ENCODE measurements at places on chromosomes 2 and 18. TPM values are rescaled to one million over a fixed set of nuclear protein-coding genes. Genes with fewer than 3 reads are reported as not detected.
A peak's percentile ranks its signal among the peaks of the same experiment; 100 is the strongest.

Gene GCKR
- total RNA-seq, result 0.59 TPM

Gene UGT1A1
- not detected for total RNA-seq

Gene PLCD4
- total RNA-seq, result 90.2 TPM

Gene ZBTB7C
- total RNA-seq, result 0.67 TPM

Gene DSG4
- total RNA-seq, result not detected

Gene MYO1B
- total RNA-seq, result 81.0 TPM

Gene RTP5
- total RNA-seq, result not detected

Gene STARD6
- total RNA-seq, result 0.54 TPM

Gene CRACDL
- 3.3 TPM for total RNA-seq

Gene SLC4A5
- total RNA-seq, result 4.2 TPM

DNA sequence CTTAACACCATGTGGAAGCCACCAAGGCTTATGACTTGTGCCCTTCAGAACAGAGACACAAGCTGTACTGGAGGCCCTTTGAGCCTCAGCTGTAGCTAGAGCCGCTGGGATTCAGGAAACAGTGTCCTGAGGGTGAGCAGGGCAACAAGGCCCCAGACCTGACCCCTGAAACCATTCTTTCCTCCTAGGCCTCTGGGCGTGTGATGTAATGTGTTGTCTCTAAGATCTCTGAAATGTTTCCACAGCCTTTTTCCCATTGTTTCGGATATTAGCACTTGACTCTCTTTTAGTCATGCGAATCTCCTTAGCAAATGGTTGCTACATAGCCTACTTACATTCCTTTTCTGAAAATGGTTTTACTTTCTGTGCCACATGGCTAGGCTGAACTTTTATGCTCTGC is 114.9 kb downstream of the CD8B2 start:
- DNase-seq, result no peak

DNA sequence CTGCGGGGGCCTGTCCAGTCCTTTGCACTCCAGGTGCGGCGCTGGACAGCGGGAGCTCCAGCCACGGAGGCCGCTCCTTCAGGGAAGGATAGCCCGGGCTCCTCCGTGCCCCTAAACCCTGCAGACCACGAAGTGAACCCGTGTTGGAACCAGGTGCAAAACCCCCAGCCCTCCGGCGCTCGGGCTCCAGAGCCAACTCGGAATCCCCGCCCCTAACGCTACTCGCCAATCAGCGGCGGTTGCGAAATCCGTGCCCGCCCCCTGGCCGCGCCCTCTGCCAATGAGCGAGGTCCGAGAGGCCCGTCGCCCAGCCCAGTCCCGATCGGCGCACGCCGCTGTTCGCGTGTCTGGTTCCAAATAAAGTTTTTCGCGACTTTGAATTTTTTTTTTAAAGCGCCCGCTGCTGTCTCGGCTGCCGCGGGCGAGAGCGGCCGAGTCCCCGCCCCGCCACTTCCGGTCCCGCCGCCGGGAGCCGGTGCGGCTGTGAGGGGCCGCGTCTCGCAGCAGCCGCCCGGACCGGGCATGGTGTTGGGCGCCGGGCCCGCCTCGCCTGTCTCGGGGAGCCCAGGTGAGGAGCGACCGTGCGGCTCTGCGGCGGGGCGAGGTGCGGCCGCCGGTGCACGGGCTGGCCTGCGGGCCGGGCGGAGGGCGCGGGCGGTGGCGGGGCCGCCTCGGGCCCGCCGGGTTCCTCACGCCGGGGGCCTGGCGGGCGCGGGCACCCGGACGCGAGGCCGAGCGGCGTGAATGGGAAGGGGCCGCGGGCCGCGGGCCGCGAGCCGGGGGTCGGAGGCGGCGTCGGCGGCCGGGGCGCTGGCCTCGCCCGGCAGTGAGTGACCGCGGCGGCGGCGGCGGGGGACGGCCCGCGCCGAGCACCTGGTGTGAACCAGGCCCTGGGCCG is at the start of gene UBE2F:
Gene UBE2F (plus strand): TSS at position 450 of the 898 bp plus-strand sequence. CDS start 6,094 bp downstream, outside the sequence.
- peak; percentile 98 for DNase-seq

DNA sequence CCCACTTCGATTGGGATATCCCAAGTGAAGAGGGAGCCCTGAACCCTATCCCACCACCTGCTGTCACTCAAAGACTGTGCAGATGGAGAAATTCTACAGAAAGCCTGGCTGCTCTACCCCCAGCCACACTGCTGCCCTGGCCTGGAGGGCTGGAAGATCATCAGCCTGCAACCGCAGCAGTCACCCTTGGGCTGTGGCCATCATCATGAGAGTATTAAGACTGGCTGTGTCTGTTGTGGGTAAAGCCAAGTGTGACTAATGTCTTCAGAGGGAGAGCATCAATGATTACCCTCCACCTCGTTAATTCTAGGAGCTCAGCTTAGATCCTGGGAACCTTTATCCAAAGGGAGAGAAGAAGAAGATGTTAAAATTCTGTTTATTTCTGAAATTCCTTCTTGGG is 221.5 kb downstream of the TFCP2L1 start:
- DNase-seq, result no peak

DNA sequence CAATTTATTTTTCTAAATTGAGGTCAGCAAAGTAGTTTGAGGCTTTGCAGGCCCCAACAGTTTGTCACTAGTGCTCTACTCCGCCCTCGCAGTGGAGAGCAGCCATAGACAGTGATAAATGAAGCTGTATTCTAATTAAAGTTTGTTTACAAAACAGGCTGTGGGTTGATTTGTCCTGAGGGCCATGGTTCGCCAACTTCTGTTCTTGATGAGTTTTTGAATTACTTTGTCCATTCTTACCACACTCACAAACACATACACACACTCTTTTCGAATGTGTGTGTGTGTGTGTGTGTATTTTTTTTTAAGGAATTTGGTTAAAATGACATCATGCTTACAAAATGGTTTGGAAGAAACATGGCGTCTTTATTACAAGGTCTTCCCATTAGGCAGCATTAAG is 68.6 kb downstream of the MTCL1 start:
- DNase-seq, result no peak

GRCh38 chr2:233164128-233164635 is 87.3 kb upstream of the ATG16L1 start:
- no peak for DNase-seq

DNA sequence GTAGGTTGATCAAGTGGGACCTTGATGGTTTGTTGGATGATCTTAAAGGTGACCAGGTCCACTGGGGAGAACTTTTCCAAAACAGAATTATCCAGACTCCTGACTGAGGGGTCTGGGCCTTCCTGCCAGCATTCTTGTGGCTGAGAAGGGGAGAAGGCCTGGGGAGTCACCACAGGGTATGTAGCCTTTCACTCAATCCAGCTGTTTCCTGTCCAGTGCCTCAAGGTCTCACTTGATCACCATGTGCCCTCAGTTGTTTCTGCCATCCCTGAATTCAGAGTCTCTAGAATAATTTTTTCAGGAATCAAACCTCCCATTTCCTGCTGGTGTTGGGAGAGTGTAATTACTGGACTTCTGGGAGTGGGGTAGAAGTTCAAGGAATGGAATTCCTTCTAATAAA is 54.4 kb upstream of the TANC1 start:
- DNase-seq, result no peak

- no peak for DNase-seq
Observed at GRCh38 chr2:241193271-241193670, 4.8 kb downstream of the ANO7 start.

- no peak for DNase-seq
Observed at GRCh38 chr2:15134957-15135356, 426.2 kb downstream of the NBAS start.

DNA sequence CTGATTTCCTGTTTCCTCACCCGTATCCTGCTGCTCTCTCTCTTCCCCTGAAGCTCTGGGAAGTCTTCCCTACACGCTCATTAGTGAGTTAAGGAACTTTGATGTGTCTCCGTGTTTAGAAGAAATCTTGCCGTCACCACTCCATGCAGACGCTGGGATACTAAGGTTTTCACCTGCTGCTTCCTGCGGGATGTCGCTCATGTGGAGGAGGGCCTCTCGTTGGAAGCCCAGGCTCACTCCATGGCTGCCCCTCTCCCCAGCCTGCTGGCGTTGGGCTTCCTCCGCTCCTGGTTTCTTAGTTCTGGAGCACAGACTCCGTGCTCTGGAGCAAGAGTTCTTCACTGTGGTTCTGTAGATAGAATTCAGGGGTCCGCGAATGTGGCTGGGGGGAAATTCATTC is 326.3 kb downstream of the GBX2 start:
- DNase-seq, result no peak

DNA sequence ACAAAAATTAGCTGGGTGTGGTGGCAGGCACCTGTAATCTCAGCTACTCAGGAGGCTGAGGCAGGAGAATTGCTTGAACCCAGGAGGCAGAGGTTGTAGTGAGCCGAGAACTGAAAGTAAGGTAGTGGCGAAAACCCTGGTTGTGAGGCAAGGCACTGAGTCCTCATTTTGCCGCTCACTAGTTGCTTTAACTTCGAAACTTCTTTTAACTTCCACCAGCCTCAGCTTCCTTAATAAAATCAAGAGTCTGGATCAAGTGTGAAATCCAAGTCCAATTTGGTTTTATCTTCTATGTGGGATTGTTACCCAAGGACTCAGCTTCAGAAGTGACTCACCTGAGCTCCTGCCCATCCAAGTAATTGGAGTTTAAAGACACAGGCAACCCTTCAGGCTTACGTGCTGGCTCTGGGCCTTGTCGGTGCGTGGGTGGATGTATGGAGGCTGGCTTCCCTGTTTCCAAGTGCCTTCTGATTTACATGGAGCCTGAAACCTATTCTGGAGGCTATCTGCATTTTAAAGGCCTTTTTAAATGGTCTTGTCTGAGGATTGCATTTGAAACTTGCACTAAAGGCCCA is 374.2 kb upstream of the ID2 start:
- DNase-seq, result no peak

- no peak for DNase-seq
Observed at GRCh38 chr2:129247751-129248150, 731.7 kb upstream of the RAB6C start.

DNA sequence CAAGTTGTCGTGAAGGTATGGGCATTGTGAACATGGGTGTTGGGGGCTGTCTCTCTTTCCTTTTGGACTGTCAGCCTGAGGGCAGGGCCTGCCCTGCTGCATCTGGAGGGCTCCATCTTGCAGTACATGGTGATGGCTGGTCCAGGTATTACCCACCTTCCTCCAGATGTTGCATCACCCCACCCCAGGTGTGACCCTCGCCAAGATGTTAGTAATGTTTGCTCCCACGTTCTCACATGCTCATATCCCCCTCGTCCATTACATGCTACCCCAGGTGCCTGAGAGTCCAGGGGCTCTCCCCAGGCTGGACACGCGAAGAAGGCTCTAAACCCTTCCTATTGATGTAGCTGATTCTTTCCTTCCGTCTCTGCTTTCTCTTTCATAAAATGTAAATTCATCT is 13.9 kb downstream of the ZAP70 start:
- no peak for DNase-seq

All from endothelial cell (in vitro differentiated cells).